ENCODE measurements at places on chromosomes 12 and 14.

DNA sequence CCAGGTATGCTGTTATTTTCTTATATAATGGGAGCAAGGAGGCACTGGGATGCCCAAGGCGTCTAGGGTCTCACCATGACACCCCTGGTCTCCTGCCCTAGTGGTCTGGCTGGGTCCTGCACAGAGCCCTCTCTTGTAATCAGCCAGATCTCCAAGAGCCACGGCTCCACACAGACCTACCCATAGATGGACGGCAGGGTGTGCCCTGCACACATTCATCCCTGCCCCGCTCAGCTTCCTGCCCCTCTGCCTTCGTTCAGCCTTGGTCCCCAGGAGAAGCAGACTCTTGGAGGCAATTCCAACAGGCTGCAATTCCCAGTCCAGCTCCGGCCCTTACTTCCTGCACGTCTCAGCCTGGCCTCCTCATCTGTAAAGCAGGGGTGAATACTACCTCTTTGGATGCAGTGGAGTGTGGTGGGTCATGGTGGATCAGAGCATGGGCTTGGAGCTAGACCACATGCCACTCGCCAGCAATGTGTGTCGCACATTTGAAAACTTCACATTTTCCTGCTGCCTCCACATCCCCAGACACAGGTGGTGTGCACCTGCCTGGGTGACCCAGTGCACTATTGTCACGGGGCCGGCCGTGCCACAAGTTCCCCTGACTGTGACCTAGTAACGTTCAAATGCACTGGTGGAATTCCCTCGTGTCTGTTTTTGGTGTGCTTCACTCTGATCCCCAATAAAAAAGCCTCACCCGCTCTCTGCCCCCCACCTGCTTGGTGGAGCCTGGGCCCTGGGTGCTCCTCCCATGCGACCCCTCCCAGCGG, 171.1 kb upstream of the PRMT8 start:
- no peak for DNase-seq

DNA sequence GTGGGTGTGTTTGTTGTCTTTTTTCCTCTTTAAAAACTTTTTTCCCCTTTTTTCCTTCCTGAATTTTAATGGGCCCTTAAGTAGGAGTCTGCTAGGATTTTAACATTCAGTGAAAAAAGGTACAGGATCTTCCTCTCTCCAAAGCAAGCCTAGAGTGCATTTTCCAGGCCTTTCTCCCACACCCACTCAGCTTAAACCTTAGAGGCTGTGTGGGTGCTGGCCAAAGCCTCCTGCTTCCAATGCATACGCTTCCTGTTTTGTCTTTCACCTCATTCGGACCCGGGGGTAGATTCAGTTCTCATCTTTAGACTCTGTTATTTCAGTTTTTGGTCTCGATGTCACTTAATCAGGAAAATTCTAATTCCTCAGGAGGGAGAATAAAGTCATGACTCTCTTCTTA, 51.2 kb downstream of the TMEM30B start:
- no peak for DNase-seq

DNA sequence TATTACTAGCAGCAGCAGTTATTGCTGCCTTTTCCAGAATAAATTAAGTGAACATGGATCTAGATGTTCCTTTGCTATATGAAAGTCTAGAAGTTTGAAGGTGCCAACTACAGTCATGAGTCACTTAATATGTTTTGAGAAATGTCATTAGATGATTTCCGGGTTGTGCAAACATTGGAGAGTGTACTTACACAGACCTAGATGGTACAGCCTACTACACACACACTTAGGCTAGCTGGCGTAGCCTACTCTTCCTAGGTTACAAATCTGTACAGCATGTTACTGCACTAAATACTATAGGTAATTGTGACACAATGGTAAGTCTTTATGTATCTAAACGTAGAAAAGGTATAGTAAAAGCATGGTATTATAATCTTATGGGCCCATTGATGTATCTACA, 368.1 kb downstream of the PDZRN4 start:
- no peak for DNase-seq

GRCh38 chr14:52091928-52092327, 23.1 kb upstream of the NID2 start:
- no peak for DNase-seq

DNA sequence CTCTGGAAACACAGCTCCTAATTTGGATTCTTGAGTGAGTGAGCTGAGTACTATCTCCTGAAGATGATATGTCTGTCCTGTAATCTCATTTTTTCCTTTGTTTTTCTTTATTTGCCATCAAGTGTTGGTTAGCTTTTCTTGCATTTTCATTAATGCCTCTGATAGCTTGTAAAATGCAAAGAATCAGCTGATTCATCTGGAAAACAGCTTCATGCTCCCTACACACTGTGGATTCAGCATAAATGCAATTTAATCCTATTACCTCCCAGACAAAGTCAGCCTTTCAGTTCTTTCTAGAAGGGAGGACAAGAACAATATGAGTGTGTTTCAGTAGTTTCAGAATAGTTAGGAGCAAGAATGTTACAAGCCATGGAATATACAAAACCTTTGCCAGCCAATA, 79.4 kb downstream of the DACT1 start:
- DNase-seq: no peak

- DNase-seq: no peak
Measured at GRCh38 chr12:13085968-13086686, 17.3 kb downstream of the GSG1 start.

DNA sequence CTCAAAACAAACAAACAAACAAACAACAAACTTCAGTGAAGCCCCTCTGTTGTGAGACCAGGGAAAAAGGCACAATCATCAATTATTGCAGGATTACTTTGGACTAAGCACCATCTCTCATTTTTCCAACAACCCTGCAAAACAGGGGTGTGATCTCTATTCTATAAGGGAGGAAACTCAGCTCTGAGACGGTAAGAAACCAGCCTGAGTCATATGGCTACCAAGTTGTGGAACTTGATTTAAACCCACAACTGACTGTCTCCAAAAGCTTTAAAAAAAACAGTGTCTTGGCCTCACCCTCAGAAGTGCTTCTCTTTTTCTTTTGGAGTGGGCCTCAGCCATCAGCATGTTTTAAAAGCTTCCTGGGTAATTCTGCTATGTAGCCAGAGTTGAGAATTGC, 49.8 kb downstream of the RIN3 start:
- DNase-seq: no peak

DNA sequence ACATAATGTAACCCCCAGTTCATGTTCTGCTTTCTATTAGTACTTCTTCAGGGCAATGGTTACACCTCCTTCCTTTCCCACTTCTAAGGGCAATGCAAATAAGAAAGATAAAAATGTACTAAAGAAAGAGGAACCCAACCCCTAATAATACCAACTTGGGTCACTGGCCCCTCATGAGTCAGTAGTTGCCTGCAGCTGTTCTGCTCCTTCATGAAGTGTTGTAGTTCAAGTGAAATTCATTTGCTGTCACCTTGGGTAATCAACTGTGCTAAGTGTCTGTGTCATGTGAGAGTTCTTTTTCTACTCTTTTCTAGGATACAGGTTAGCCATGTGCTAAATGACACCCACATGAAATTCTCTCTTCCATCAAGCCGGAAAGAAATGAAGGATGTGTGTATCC, 91.8 kb downstream of the PLXNC1 start:
- DNase-seq: no peak

DNA sequence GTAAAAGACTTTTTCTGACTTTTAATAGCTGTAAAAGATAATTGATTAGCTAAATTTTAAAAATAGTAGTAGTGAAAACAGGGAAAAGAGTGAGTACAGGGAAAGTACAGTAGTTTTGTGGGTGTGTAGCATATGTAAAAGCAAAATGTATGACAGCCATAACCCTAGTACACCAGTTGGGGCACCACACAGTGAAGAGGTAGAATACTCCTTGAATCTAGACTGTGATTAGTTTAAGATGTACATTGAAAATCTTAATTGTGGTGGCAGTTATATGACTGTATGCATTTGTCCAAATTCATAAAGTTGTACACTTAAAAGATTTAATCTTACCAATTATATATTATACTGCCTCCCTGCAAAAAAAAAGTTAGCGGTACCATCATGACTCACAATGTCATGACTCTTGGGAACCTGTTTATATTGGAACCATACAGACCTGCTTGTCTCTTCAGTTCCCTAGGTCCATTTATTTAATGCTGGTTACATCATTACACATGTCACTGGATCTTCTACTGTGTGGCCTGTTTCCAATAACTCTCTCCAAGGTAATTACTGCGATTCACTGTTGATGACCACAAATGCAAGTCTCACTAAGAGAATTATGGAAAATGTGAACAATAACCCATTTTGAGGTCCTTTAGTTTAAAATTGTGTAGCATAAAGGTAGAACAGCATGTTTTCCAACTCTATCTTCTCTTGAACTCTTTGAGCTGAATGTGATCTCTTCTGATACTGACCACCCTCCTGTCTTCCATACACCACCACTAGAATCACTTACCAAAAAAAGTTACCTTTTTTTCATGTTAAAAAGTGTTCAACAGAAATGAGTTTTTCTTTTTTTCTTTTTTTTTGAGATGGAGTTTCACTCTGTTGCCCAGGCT, 264.2 kb upstream of the AMIGO2 start:
- DNase-seq: no peak

DNA sequence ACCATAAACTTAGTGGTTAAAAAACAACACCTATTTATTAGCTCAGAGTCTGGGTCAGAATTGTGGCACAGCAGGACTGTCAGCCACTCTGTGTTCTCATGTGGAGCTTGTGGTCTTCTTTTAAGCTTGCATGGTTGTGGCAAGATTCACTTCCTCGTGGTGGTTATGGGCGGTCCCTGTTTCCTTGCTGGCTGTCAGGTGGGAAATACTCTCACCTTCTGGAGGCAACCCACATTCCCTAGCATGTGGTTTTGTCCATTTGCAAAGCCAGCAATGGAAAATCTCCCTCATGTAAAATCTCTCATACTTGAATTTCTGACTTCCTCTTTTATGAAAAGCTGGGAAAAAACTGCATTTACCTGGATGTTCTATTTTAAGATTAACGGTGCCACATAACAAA, 229.8 kb downstream of the ALX1 start:
- DNase-seq: no peak

All from NCI-H1694 (cell line).